ENCODE measurements at places on chromosomes 4 and X.

- DNase-seq: no peak
Measured at GRCh38 chr4:127449449-127449848, 183.3 kb upstream of the INTU start.

DNA sequence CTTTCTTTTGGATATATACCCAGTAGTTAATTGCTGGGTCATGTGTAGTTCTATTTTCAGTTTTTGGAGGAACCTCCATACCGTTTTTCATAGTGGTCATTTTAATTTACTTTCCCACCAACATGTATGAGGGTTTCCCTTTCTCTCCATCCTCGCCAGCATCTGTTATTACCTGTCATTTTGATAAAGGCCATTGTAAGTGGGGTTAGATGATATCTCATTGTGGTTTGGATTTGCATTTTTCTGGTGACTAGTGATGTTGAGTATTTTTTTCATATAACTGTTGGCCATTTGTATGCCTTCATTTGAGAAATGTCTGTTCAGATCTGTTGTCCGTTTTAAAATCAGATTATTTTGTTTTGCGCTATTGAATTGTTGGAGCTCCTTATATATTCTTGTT lies 28.8 kb upstream of the CXCL2 start:
- no peak for DNase-seq

DNA sequence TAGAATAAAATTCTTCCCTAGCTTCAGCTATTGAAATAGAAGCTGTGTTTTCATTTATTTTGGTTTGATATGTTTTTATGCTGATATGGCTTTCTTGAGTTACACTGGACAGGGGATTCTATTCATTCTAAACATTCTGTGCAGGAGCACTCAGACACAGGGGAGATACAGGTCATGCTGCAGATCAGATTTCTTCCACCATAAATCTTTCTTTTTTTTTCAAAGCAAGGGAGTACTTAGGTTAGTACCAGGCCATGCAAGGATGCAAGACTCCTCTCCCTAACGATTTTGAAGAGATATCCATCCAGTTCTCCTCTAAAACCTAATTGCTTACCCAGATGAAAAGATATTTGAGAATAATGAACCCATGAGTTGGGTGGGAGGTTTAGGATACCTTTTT lies 21.4 kb downstream of the ETDC start:
- DNase-seq: no peak

DNA sequence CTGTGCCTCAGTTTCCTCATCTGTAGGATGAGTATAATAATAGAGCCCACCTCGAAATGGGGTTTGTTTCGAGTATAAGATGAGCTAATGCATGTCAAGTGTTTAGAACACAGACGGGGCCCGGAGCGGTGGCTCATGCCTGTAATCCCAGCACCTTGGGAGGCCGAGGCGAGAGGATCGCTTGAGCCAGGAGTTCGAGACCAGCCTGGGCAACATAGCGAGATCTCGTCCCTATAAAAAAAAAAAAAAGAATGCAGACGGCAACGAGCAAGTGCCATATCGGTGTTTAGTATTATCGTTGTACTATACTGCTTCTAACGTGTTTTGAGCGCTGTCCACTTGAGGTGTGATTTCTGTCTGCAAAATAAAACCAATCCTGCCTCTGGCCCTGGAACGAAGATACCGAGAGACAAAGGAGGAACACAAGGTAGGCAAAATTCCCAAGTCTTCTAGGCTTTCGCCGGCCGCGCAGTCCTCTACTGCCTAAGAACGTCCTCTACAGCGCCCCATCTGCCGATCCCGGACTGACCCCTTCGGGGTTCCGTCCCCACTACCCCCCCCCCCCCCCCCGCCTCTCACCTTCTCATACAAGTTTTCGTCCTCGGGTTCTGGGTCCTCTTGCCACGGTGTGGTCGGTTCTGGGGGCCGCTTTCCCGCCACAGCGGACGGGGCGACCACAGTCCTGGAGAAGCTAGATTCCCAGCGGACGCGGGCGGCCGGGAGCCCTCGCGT lies 442 bp downstream of the NDUFB11 start:
- no peak for DNase-seq

DNA sequence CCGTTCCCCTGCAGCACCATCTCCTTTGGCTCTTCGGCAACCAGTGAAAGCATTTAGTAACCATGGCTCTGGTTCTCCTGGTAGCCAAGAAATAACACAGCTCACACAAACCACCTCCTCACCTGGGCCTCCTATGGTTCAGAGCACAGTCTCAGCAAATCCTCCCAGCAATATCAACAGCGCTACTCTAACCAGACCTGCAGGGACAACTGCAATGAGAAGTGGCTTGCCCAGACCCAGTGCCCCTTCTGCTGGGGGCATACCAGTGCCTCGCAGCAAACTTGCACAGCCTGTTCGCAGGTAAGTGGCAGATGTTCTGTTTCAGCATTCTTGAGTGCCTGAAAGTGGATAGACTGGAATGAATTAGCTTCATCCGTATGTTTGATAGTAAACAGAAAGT lies 63.0 kb upstream of the SLC10A4 start:
- DNase-seq: no peak

DNA sequence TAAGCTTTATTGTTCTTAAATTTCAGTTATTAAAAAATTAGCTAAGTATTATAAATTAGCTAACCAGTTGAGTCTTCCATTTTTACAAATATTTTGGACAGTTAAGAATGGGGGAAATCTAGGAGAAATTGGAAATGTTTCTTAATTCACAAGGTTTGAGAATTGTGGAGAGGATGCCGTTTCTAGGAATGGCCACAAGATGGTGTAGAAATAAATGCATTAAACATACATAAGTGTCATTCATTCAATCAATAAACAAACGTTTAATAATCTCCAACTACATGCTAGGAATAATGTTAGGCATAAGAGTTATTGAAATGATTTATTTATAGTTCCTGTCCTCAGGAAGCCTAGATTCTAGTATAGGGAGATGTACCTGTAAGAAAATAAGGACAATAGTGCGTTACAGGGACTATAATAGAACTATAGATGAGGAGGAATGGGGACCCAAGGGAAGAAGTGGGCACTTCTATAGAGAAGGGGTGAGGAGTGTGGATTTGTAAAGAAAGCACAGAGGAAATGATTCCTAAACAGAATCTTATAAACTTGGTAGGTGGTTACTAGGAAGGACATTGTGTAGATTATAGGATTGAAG lies 195.7 kb upstream of the ANK2 start:
- DNase-seq: no peak

DNA sequence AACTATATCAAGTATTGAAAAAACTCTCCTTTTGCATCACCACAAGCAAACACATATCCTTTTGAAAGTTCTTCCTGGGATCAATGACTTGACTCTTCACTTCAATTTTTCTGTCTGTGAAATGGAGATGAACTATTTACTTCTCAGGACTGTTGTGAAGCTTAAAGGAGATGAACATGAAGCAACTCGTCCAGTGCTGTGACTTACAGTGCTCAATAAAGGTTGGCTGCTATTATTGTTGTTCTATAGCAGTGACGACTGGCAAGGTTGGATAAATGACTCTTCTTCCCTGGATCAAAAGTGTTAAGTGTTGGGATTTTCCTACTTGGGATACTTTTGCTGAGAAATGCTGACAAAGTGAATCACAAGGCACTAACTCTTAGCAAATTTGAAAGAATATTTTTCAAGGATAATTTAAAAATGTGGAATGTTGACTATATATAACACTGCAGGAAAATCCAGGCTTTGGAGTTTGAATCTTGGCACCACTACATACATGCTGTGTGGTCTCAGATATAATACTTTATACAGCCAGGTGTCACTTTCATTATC lies 13.7 kb downstream of the FRAS1 start:
- no peak for DNase-seq

- DNase-seq: no peak
Measured at GRCh38 chr4:155559915-155560314, 106.7 kb upstream of the GUCY1A1 start.

DNA sequence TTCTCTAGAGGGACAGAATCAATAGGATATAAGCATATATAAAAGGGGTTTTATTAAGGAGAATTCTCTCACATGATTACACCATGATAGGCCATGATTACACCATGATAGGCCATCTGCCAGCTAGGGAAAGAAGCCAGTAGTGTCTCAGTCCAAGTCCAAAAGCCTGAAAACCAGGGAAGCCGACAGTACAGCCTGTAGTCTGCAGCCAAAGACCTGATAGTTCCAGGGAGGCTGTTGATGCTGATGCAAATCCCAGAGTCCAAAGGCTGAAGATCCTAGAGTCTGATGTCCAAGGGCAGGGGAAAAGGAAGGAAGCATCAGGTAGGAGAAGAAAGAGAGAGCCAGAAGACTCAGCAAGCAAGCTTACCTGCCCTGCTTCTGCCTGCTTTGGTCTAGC lies 411.3 kb upstream of the EMCN start:
- no peak for DNase-seq

All from NCI-H2029 (cell line).